GM23338 (cell line): ENCODE measurements at places on chromosomes 16 and 17.

GRCh38 chr17:15446036-15446435 is 21.4 kb downstream of the CDRT4 start:
- no peaks in the 10 kb centered on the region for H3K36me3 ChIP-seq
- no peak overlapping the region for H3K27ac ChIP-seq
- DNase-seq: peak; percentile 90
- H3K4me1 ChIP-seq: no peaks in the 10 kb centered on the region
- no peaks in the 10 kb centered on the region for H3K27me3 ChIP-seq
- no peak overlapping the region for H3K4me3 ChIP-seq

DNA sequence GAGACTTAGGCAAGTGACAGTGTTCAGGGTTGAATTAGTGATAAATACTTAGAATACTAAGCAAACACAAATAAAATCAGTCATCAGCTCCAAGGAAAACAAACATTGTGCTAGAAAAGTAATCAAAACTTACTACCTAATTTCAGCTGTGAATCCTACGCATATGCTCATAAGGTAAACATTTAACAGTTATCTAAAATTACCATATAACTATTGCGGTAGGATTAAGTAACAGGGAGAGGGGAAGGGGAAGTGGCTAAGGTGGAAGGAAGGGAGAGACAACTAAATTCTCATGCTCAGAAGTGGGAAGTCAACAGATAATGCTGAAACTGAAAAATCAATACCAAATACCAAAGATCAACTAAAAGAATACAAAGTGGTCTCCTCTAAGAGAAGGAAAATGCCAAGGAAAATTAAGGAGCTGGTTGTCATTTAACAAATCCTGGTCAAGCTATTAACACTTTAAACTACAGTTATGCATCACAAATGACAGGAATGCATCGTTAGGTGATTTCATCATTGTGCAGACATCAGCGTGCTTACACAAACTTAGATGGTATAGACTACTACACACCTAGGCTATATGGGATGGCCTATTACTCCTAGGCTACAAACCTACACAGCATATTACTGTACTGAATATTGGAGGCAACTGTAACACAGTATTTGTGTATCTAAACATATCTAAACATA is 20.0 kb downstream of the USP32 start:
- H3K4me3 ChIP-seq: no peak overlapping the region
- no peaks in the 10 kb centered on the region for H3K36me3 ChIP-seq

DNA sequence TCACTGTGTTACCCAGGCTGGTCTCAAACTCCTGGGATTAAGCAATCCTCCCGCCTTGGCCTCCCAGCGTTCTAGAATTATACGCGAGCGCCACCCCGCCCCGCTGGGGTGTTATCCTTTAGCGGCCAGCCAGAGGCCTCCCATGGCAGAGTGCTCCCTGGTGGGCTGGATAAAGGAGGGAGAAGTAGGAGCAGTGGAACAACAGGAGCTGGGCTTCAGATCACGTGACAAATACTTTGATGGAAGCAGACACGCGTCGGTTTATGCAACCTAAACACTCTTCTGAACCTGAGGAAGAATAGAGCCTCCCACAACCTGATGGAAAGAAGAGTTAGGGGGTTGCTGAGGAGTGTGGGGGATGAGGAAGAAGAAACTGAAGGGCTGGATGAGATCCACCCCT is 2114.0 kb downstream of the TP53TG3F start:
- no peak for DNase-seq
- H3K4me1 ChIP-seq: no peaks in the 10 kb centered on the region
- no peaks in the 10 kb centered on the region for H3K27me3 ChIP-seq
- no peaks in the 10 kb centered on the region for H3K36me3 ChIP-seq
- H3K4me3 ChIP-seq: no peak overlapping the region

GRCh38 chr16:266258-267164 is 9.2 kb downstream of the RGS11 start:
- no peaks in the 10 kb centered on the region for H3K27me3 ChIP-seq
- no peaks in the 10 kb centered on the region for H3K4me1 ChIP-seq
- DNase-seq: no peak
- H3K4me3 ChIP-seq: no peak overlapping the region

DNA sequence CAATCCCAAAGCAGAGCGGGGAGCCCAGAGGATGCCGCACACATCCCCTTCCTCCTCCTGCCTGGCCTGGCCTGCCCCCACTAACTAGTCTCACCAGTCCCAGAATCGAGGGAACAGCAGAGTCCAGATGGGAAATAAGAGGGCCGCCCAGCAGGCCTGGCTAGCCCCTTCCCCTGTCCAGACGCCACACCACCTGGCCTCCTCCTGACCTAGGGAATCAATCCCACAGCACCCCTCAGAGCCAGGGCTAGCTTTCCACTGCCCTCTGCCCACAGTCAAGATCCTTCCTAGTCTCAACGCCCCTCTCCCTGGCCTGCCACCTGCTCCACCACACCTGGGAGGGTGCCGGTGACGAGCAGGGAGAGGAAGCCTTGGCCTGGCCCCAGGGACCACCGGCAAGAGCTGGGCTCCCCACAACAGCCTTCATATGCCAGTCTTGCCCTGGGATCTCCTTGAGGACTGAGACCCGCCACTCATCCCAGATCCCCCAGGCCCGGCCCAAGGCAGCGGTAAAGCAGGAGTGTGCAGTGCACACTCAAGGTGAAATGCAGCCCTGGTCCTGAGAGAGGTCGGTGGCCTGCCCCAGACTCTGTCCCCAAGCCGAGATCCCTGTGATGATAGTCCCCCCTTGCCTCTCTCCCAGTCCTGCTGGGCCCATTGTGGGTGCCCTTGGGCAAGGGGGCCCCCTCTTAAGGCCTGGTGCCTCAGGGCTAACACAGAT is 27.9 kb downstream of the KATNB1 start:
- DNase-seq: no peak
- H3K27ac ChIP-seq: no peak overlapping the region
- no peaks in the 10 kb centered on the region; the same call in 1 of the 2 replicates for H3K4me1 ChIP-seq
- no peak overlapping the region for H3K4me3 ChIP-seq
- no peaks in the 10 kb centered on the region for H3K27me3 ChIP-seq

DNA sequence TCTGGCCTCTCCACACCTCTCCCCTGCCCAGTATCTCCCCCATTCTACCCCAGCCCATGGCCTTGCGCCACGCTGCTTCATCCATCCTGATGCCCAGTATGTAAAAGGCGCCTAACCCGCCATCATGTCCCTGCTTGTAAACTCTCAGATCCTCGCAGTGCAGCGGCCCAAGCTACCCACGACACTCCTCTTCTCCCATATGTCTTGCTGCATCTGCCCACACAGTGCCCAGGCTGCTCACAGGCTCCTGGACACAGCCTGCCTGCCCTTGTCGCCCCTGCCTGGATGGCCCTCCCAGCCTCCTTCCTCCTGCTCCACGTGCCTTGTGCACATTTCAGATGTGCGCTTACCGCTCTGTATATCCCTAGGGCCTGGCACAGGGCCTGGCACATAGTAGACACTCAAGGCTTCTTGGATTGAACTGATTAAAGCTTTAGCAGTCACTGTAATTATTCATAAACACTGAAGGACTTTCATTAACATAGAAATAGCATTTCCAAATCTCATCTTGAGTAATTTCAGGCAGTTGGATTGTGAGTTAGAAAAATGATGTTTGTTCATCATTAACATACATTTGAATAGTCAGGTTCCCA is 129.1 kb downstream of the CLEC16A start:
- H3K36me3 ChIP-seq: no peaks in the 10 kb centered on the region; the same call in 1 of the 2 replicates
- peaks cover 4% of the 10 kb centered on the region; the same call in 1 of the 2 replicates for H3K4me1 ChIP-seq
- no peak overlapping the region for H3K27ac ChIP-seq
- H3K27me3 ChIP-seq: no peaks in the 10 kb centered on the region

- H3K36me3 ChIP-seq: no peaks in the 10 kb centered on the region
- H3K4me3 ChIP-seq: no peak overlapping the region
- no peaks in the 10 kb centered on the region for H3K27me3 ChIP-seq
Observed at GRCh38 chr16:89210904-89211515, 6.5 kb upstream of the ZNF778 start.

DNA sequence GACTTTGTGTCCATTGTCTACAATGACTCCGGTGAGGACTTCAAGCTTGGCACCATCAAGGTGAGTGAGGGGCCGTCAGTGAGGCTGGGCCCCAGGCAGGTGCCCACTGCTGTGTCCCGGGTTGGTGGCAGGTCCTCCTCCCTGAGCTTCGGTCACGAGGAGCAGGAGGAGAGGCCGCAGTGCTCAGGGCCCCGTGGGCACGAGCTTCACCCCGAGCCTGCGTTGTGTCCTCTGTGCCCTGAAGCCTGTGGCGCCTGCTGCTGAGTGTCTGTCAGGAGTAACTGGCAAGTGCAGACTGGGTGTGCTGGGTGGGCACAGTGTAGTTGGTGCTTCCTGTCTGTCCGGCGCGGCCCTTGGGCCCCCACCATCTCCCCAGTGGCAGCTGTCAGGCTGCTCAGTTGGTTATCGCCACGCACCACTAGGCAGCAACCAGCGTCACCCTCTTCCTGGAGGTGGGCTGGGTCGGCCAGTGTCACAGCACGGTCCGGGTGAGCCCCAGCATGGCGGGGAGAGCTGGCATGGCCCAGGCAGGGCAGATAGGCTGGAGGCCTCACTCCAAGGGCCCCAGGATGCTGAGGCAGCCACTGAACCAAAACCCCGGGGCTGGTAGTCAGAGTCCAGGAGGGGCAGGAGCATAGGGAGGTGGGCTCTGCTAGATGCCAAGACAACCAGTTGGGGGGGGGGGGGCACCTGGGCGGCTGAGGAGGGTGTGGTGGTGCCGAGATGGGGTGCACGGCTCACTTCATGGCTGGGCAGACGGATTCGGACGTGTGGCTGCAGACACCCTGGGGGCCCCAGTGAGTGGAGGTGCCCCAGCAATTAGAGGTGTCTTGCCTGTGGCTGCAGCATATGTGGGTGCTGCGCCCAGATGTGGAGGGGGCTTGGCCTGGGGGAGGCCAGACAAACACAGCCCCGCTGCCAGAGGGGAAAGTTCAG is 39.3 kb downstream of the TSC2 start:
- peaks cover 4% of the 10 kb centered on the region; the same call in 1 of the 2 replicates for H3K4me1 ChIP-seq
- H3K36me3 ChIP-seq: no peaks in the 10 kb centered on the region
- no peaks in the 10 kb centered on the region for H3K27me3 ChIP-seq
- no peak for DNase-seq
- no peak overlapping the region for H3K4me3 ChIP-seq
